ENCODE measurements at places on chromosomes 5 and 9.

DNA sequence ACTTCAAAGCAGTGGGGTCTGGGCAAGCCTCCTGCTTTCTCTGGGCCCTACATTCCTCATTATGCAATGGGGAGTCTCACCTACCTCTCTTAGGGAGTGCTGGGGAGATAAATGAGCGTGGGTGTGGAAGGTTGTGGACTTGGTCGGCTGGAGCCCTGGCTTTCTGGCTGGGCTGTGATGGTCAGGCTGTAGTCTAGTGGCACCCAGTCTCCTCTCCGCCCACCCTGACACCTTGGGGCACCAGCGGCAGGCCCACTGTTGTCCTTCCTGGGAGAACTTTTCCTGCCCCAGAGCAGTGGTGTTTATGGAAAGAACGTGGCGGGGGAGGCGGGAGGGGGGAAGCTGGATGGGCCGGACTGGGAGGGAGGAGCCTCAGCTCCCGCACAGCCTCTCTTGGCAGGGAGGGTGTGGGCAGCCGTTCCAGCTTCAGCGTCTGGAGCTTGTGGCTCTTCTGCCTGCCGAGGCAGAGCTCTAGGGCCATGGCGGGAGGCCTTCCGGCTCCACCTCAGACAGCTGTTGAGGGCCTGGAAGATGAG lies 4.1 kb downstream of the PTGS1 start:
- DNase-seq: no peak

- no peak for DNase-seq
These were observed 10.0 kb upstream of the RALGPS1 start for GRCh38 chr9:126904586-126904985.

DNA sequence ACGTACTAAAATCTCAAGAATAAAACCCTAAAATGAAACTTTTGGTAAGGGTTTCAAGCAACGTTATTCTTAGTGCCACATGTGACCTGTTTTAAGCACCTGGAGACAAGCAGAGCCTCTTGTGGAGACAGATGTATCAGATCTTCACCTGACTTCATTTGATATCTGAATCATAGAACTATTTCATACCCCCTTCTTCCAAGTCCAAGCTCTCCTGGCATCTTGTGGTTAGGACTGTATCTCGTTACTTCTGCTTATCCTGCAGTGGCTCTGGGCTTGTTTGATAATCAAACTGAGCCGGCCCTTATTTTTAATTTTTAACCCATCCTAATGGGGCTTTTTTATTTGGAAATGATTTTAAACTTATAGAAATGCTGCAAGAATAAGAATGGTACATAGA lies 11.1 kb upstream of the FSD1L start:
- no peak for DNase-seq

DNA sequence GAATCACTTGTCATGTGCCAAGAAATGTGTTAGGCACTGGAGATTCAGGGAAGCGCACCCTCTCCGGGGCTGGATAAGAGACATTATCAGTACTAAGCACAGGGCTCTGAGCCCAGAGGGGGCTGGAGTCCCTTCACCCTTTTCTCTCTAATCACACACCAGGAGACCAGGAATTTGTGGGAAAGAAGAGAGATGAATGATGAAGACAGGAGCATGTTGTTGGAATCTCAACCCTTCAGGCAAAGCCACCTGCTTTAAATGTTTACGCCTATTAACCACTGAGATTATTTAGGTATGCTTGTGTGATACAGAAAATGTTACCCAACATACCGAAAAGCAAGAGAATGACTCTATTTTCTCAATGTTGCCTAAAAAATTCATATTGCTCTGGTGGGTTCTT lies 119.8 kb downstream of the ENTREP1 start:
- no peak for DNase-seq

GRCh38 chr5:7801891-7802614 lies 48.9 kb downstream of the CFAP90 start:
- no peak for DNase-seq

GRCh38 chr9:90169490-90169889 lies 473.1 kb downstream of the DIRAS2 start:
- no peak for DNase-seq

- DNase-seq: no peak
These were observed 49.0 kb upstream of the IFNK start for GRCh38 chr9:27475057-27475595.

DNA sequence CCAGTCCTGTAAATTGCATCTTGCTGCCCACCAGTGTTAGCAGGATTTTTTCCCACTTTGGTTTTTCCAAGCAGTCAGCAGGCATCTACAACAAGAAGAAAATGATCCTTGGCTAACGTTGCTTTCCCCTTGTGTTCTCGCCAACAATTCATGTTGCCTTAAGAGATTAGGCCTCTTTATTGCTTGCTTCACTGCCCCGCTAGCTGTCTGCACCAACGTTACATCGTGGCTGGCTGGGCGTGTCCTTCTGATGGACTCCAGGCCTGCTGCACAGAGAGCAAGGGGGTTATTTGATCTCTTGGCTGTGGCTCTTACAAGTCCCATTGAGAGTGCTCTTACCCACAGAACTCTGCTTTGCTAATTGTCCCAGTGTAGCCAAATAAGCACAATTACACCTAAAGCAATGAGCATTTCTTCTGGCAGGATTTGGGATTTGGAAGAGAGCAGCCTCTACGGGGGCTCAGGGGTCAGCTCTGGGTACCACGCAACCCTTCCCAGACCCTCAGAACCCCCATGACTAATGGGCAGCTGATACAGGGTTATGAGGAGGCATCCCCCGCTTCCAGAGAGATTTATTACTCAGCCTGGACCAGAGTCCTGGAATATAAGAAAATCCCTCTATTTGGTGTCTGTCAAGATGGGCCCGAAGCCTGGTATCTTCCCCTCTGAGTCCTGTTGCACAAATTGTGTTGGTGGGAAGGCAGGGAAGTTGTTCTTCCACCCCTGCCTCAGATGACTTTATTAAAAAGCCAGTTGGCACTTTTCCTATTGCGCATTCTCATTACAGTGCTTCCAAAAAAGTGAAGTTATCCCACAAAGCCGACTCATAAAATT lies 17.6 kb downstream of the DCANP1 start:
- no peak for DNase-seq

- no peak for DNase-seq
These were observed 761.2 kb downstream of the TAF11L14 start for GRCh38 chr5:18395126-18396110.

GRCh38 chr5:58274191-58274590 lies 185.7 kb downstream of the PLK2 start:
- DNase-seq: no peak

GRCh38 chr9:8660383-8660782 lies 860.8 kb upstream of the DMAC1 start:
- no peak for DNase-seq

DNA sequence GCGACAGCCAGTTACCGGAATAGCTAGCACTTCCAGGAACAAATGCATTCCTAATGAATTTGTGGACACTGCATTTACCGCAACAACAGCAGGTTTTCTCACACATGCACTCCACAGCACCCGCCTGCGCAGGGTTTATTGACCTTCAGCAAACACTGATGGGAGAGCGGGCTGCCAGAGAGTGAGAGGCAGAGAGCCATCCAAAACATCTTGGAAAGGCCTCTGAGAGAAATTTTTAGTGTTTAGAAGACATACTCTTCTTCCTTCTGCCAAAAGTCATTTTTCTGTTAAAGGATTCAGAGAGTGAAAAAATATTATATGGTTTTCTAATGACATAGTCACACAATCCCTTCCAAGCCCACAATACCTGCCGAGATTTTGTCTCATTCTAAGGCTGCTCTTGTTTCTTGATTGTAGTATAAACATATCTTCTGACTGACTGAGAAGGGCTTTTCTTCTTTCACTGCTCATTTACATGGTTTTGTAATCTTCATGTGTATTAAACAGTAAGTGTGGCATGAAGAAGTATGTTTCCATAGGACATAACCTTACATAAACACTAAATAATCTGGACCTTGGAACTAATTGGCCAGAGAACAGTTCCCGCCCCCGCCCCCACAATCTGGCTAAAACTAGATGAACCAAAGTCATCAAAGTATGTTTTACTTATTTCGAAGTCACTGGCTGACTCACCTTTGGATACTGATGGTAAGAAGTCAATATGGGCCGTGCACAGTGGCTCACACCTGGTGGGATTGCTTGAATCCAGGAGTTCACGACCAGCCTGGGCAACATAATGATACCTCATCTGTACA lies 432.5 kb upstream of the MEF2C start:
- no peak for DNase-seq

DNA sequence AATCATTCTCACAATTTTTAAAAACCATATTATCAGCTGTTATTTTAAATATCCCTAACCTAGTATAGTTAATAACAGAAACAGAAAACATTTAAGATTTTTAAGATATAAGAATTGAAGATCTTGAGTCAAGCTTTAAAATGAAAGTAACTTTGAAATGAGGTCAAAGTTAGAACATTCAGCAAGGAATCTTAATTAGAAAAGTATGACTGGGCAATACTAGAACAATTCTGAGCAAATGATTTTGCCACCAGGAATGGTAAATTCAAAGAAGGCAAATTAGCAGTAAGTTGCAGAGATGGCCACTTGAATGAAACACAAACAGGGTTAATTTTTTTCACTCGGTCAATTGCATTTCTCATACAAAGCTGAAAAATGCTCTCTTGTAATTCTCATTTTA lies 117.9 kb downstream of the NXNL2 start:
- DNase-seq: no peak

DNA sequence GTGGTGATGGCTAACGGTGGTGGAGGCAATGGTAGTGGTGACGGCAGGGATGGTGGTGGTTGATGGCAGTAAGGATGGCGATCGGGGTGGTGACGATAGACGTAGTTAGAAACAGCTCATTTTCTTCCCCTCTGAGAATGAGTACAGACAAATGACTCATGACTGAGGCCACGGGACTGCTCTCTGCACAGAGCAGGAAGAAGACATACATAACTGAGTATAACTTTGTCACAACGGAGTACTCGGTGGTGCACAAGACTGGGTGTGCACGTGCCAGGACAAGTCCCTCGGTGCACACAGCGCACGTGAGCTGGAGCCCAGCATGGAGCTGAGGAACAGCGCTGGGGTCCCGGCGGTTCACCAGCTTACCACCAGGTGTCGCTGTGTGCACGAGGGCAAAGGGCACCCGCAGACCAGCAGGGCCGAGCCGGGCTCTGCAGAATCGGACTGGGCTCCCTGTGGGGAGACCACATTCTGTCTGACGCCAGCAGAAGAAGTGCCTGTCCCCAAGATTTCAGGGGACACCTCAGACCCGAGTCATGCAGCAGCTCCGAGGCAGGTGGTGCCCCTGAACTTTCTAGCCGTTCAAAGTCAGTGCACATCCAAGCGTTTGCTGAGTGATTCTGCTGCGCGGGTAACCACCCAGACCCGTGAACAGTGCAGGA lies 188.6 kb downstream of the FSTL4 start:
- peak; percentile 48 for DNase-seq

DNA sequence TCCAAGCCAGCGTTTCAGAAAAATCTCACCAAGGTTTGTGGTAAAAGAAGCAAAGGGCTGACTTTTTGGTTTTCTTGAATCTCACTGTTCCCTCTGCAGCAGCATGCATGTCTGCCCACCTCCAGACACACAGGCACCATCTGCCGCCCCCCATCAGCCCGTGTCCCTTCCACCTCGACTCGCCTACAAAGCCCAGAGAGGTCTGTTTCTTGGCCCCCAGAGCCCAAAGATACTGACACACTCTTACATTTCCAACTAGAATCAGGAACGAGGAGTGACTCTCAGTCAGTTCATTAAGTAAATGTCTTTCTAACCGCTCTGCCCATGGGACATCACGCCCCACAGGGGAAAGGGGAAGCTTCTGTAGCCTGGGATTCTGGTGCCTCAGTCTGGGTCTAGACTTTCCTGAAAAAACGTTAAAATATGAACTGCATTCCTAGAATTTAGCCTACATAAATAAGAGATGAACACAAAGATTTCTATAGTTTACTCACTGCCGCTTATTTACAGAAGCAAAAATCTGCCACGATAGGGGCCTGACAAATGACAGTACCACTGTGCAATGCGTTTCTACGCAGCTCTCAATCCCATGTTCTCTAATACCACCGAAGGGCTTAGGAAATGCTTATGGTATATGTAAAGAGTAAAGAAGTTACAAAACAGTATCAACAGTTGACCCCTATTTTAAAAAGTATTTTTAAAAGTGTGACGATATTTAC lies 4.1 kb downstream of the IL4 start:
- DNase-seq: no peak

GRCh38 chr9:114114364-114114763 lies 15.3 kb upstream of the KIF12 start:
- no peak for DNase-seq

All from activated T-helper 1 cell treated with anti-CD3 and anti-CD28 coated beads, Interleukin-2, amount 50 U/mL, for 16 hours (primary cell).